Small intestine (tissue), 16 donors: ENCODE measurements at places on chromosomes 11 and 22.

DNA sequence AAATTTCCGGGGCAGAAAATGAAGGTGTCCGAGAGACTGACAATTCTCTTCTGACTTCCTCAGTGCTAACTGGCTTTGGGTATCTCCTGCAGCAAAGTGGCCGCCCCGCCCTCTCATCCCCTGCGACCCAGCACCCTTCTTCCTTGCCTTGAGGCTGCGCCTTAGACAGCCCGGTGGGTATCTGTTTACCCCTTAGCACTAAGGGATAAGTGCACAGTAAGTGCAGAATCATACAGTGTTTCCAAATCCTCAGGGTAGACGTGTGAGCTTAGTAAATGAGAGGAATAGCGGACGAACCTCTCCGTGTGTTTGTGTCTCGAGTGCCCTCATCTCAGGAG lies 368 bp upstream of the CHORDC1 start:
- peak overlapping the region; percentile 78 for H3K4me3 ChIP-seq
- H3K36me3 ChIP-seq, result no peaks in the 10 kb centered on the region
- no peaks in the 10 kb centered on the region for H3K27me3 ChIP-seq
- peak overlapping the region; percentile 4 for H3K27ac ChIP-seq
- no peaks in the 10 kb centered on the region for H3K4me1 ChIP-seq
- no peak for DNase-seq

DNA sequence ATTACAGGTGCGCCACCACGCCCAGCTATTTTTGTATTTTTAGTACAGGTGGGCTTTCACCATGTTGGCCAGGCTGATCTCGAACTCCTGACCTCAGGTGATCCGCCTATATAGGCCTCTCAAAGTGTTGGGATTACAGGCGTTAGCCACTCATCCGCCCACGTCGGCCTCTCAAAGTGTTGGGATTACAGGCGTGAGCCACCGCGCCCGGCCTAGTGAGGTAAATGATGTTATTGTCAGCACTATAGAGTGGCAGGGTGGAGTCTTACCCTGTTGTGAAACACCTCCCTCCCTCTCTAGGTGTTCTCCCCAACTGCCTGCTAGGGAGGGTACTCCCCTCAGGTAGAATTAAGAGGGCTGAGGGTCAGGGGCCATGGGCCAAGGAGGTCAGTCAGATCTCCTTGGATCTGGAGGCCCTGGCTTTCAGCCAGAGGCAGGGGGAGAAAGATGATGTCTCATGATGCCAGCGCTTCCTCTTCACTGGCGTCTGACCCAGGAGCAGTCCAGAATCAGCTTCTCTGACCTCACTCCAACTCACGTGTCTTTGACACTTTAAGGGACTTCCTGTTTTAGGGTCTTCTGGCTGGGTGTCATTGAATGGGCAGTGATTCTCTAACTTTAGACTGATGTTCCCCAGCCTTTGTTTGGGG lies 2.0 kb downstream of the GGA1 start:
- H3K27ac ChIP-seq, result peak overlapping the region; percentile 56
- peaks cover 2% of the 10 kb centered on the region for H3K36me3 ChIP-seq
- H3K27me3 ChIP-seq, result no peaks in the 10 kb centered on the region
- DNase-seq, result no peak
- peaks cover 10% of the 10 kb centered on the region for H3K4me1 ChIP-seq
- H3K4me3 ChIP-seq, result no peak overlapping the region

- H3K4me1 ChIP-seq, result no peaks in the 10 kb centered on the region
- H3K4me3 ChIP-seq, result no peak overlapping the region
- no peak for DNase-seq
- H3K27me3 ChIP-seq, result no peaks in the 10 kb centered on the region
- H3K36me3 ChIP-seq, result no peaks in the 10 kb centered on the region
These were observed 6.0 kb upstream of the XKR3 start for GRCh38 chr22:16831257-16831656.

DNA sequence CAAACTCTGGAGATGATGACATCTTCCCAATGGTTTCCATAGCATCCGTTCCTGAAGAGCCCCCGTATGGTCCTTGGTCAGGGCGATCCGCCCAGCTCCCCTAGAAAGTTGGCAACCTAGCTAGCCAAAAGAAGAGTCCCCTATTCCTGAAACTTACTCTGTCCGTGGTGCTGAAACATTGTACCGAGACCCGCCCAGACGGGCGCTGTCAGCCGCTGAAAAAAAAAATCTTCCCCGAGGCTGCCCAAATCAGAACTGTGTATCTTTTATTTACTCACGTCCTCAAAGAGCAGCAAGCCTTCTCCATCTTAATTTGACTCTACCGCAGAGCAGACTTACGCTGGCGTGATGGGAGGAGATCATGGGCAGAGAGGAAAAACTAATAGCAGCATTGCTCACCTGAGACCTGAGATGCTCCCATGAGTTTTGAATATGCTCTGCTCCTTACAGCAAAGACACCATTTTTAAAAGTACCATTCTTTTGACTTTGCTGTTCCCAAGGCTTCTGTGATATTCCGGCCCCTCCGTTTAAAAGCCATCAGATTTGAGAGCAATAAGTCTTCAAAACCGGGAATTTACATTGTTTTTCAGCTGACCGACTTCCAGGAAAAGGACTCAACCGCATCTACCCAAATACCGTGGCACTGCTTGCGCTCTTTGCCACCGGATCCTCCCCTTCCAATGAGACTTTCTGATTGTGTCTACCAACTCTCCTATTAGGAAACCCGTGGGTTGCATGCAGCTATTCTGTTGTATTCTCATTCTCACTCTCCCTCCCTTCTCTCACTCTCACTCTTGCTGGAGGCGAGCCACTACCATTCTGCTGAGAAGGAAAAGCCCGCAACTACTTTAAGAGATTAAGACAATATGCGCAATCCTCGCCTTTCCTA lies at the start of gene SLC17A6:
TSS of gene SLC17A6 (plus strand) at position 786 of the 890 bp plus-strand sequence. CDS start 153 bp downstream, outside the sequence.
- no peaks in the 10 kb centered on the region for H3K4me1 ChIP-seq
- peak; percentile 5 for DNase-seq
- H3K27me3 ChIP-seq, result peaks cover 52% of the 10 kb centered on the region
- no peaks in the 10 kb centered on the region for H3K36me3 ChIP-seq

GRCh38 chr11:115456019-115456418 lies 48.2 kb downstream of the CADM1 start:
- DNase-seq, result no peak
- H3K4me3 ChIP-seq, result no peak overlapping the region
- no peaks in the 10 kb centered on the region for H3K36me3 ChIP-seq
- no peak overlapping the region for H3K27ac ChIP-seq
- H3K27me3 ChIP-seq, result no peaks in the 10 kb centered on the region
- H3K4me1 ChIP-seq, result no peaks in the 10 kb centered on the region

- H3K27me3 ChIP-seq, result no peaks in the 10 kb centered on the region
- no peak overlapping the region for H3K4me3 ChIP-seq
These were observed 5.6 kb upstream of the KCTD17 start for GRCh38 chr22:37045958-37046357.

DNA sequence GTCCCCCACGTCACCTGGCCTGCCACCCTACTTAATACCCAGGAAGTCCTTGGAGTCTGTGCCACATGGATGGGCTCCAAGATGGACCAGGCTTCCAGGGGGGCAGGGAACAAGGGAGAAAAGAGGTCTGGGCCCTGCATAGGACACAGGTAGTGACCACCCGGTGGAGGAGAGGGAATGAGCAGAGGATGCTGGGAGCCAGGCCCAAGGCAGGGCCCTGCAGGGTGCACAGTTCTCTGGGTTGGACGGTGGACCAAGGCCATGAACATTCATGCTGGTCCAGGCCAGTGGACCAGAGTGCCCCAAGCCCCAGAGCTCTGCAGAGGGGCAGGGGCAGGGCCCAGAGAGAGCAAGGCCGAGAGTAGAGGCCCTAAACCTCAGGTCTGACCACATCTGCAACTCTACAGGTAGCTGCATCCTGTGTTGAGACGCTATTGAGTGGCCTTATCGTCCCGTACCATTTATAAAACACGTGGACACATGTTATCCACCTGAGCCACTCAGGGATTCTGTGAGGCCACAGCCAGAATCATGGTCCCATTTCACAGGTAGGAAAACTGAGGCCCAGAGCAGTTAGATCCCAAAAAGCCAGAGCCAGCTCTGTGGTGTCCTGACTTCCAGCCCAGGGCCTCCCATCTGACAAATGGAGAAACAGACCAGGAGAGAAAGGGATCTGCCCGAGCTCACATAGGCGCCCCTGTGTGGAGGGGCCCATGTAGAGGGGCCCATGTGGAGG lies 46.4 kb downstream of the IGLL5 start:
- H3K4me3 ChIP-seq, result no peak overlapping the region
- no peak overlapping the region for H3K27ac ChIP-seq
- no peaks in the 10 kb centered on the region for H3K27me3 ChIP-seq

GRCh38 chr11:75350743-75351540 lies 519 bp downstream of the ARRB1 start:
- peaks cover 15% of the 10 kb centered on the region for H3K4me1 ChIP-seq
- H3K4me3 ChIP-seq, result peak overlapping the region; percentile 76
- no peaks in the 10 kb centered on the region for H3K36me3 ChIP-seq

DNA sequence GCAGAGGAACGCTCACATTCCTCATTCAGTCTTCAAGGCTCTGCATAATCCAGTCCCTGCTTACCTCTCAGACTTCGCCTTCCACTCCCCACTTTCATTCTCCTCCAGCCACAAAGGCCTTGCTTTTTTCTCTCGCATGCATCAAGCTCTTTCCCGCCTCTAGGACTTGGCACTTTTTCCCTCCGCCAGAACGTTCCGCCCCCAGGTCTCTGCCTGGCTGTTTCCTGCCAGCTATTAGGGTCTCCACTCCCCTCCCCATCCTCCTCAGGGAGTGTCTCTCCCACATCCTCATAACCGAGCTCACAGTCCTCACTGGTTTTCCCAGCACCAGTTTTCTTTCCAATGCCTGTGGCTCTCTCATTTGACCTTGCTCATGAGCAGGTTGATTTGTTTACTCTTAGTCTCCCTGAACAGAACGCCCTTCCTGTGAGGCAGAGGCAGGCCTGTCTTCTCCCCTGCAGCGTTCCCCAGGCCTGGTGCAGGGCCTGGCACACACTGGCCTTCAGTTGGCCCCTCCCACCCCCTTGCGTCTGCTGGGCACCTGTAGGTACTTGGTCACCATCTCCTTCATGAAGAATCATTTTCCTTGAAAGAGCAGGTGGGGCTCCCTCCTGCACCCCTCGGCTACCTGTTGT lies 75.2 kb downstream of the RTL6 start:
- no peak overlapping the region for H3K27ac ChIP-seq
- no peaks in the 10 kb centered on the region for H3K36me3 ChIP-seq
- peak; percentile 24 for DNase-seq
- H3K27me3 ChIP-seq, result peaks cover 2% of the 10 kb centered on the region
- no peak overlapping the region for H3K4me3 ChIP-seq
